Stimulated activated CD8-positive, alpha-beta memory T cell treated with anti-CD3 and anti-CD28 coated beads, Interleukin-7, amount 100 ng/mL, for 4 hours (primary cell): ENCODE measurements at places on chromosomes 5 and 9.

GRCh38 chr5:179270581-179271427 lies 74.5 kb downstream of the ADAMTS2 start:
- DNase-seq: no peak

DNA sequence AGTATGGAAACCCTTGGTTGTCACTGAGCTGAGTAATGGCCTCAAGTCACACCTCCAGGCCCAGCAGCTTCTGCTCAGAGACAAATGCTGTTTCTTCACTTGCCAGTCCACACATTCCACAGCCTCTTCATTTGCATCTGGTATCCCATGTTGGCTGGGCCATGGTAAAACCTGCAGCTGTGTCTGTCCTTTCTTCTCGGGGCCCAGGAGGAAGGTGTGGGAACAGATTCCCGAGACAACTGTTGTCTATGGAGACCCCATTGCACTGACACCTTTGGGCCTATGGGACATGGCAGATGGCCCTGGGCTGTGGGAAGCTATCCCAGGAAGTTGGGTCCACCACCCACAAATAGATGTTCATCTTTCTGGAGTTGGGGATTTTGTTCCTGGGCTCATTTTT lies 85.1 kb downstream of the MACROH2A1 start:
- no peak for DNase-seq

DNA sequence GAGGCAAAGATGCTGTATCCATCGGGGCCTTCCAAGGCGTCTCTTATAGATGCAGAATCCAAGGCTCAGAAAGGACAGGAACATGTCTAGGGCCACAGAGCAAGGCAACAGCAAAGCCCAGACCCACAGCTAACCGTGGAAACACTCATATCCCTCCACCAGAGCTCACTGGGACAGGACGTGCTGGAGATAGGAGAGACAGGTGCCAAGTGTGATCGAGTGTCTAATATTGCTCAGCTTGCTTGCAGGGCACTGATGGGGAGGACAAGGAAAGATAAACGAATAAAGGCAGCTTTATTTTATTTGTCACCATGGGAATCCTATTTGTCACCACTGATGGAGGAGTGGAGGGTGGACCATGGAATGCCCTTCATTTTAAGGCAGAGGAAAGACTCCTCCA lies 44.0 kb upstream of the AKNA start:
- DNase-seq: no peak

DNA sequence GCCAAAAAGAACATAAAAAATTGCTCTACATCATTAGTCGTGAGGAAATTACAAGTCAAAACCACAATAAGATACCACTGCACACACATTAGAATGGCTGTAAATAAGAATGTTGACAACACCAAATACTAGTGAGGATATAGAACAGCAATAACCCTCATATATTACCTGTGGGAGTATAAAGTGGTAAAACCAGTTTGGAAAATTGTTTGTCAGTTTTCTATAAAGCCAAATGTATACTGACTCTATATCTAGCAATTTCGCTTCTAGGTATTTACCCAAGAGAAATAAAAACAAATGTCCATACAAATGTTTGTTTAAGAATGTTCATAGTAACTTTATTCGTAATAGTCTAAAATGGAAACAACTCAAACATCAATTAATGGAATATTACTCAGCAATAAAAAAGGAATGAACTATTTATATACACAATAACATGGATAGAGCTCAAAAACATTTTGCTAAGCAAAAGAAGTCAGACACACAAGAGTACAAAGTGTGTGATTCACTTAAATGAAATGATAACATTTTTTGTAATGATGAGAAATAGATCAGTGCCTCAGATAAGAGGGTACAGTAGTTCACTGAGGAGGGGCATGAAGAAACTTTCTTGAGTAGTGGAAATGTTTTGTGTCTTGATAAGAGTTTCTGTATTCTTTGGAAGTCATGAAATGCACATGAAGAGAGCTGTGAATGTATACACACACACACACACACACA lies 219.6 kb upstream of the ZNF462 start:
- no peak for DNase-seq

GRCh38 chr5:40831346-40832210 lies 3.4 kb downstream of the RPL37 start:
- DNase-seq: no peak

DNA sequence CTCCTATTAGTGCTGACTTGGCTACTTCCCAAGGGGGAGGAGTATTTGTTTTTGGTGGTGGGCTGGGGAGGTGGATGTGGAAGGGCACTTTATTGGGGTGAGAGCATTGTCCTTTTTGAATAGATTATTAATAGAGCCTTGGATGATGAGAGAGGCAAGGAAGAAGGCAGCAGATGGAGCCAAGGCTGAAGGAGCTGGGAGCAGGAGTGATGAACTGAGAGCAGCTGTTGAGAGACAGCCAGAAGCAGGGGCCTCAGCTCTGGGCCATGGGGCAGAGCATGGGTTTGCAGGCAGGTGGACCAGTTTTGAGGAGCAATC lies 29.6 kb downstream of the RGS3 start:
- DNase-seq: no peak

- no peak for DNase-seq
Observed at GRCh38 chr9:13750639-13751038, 471.1 kb upstream of the MPDZ start.

DNA sequence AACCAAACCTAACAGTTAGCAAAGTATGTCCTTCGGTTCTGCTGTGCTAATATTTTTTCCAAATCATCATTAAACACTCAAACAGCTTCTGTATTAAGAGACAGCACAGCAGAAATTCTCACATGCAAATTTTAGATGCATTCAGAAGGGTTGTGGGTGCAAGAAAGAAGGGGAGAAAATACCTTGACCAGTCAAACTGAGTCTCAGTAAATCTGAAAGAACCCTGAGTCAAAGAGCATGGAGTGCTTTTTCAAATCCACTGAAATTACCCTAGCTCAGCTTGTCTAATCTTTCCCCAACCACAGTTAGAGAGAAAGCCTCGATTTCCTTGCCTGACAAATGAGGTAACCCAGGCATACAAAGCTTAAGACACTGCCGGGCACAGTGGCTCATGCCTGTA lies 55.1 kb downstream of the RETREG1 start:
- no peak for DNase-seq

GRCh38 chr5:111781200-111781599 lies 24.2 kb upstream of the NREP start:
- no peak for DNase-seq

- DNase-seq: no peak
Observed at GRCh38 chr9:87286506-87286905, 211.2 kb upstream of the DAPK1 start.

DNA sequence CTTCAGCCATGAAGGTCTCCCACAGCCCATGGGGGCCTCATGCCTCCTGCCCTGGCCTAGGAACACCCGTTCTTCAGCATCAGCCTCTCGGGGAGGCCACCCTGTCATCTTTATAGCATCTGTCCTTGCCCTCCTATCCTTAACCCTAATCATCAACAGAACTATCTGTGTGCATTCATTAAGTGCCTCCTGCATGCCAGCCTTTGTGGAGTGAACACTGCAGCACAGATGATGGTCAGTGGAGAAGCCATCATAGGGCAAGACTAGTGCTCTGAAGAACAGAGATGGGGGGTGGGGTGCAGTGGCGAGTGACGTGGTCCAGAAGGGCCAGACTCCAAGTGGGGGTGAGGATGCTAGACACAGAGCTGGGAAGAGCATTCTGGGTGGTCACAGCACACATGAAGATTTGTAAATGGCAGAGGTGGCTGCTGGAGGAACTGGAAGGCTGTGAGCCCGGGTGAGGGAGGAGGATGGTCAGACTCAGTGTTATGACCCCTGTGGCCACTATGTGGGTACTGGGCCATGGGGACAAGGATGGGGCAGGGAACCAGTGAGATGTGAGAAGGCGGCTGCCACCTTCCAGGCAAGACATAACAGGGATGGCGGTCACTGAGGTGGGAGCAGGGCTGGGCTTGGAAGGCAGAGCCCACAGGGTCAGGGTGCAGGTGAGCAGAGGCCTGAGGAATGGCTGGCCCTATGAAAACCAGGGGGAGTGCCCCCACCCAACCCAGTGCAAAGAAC lies 3.6 kb upstream of the CARD19 start:
- DNase-seq: no peak

- DNase-seq: no peak
Observed at GRCh38 chr5:158166424-158166823, 307.5 kb upstream of the CLINT1 start.

DNA sequence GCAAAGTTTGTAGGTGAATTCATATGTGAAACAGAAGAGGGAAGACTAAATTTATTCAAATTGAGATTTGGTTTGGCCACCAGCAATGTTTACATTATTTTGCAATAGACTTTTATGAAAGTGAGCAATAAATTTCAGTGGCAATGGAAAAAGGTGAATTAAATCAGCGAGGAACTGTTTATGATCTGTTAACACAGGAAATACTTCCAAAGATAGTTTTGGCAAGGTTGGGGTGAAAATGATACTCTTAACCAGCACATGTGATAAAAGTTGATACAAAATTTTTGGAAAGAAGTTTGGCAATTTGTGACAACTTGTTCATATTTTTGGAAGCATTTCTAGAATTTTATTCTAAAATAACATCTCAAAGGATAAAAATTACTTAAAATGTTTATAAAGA lies 119.8 kb downstream of the ARHGEF28 start:
- DNase-seq: no peak

GRCh38 chr5:77210964-77211690 lies 647 bp downstream of the PDE8B start:
- no peak for DNase-seq

GRCh38 chr5:176979669-176980068 lies 26.9 kb downstream of the UIMC1 start:
- DNase-seq: no peak

DNA sequence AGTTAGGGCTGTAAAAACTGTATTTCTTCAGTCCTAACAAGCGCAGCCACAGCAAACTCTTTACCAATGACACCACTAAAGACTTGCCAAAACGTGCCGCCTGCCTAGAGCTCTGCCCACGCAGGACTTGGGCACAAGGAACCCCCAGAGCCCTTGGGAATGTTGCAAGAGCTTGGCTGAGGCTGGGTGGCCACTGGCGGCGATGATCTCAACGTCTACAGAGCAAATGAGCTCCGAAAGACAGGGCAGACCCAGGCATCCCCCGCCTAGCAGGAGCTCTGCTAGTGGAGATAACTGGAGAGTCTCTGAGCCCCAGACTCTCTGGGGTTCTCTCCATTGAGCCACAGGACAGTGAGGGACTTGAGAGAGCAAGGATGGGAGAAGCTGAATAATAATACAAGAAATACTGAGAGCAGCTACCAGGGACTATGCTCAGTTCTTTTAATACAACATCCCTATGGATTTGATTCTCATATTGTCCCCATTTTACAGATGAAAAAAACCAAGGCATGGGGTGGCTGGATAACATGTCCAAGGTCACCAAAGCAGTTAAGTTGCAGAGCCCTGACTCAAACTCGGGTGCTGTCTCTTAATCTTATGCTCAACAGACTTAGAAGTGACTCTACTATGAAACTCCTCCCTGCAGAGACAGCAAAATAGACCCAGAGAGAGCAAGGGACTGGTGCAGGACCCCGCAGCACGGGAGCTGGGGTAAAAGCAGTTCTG lies 32.5 kb downstream of the SHB start:
- DNase-seq: no peak

GRCh38 chr5:112668911-112669310 lies 68.8 kb upstream of the APC start:
- no peak for DNase-seq

DNA sequence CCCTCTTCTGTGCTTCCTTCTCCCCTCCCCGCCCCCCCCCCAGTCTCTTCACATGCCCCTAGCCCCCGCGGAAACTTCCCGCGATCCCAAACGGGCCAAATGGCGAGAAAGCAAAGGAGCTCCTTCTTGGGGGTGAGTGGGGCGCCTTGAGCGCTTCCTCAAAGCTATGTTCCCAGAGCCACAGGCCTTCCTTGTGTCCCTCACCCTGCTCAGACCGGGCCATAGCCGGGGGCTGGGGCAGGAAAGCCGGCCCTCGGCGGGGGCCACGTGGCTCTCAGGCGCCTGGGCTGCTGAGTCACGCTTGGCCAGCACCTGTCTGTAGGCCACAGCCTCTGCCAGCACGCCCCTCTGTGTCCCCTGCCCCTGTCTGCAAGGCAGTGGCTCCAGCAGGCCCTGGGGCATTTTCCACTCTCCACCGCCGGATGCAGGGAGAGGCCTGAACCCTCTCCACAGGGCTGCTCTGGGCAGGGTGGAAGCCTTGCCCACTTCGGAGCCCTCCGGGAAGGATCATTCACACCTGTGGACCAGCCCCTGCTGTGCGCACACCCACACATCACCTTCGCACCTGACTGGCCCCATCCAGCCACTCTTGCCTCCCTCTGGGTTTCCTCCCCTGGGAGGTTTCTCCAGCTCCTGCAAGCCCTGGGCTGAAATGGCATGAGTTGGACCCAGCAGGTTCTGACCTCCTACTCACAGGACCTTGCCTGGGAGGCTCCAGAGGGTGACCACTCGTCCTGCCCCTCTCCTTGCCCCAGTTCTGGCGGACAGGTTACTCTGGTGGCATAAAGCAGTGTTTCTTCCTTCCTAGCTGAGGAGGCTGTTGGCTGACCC lies 1.2 kb upstream of the SQSTM1 start:
- DNase-seq: peak; percentile 45

- no peak for DNase-seq
Observed at GRCh38 chr5:157342822-157343402, 77.0 kb downstream of the CYFIP2 start.

GRCh38 chr5:139808481-139809330 lies 13.1 kb downstream of the PSD2 start:
- DNase-seq: no peak

GRCh38 chr9:136324501-136325300 lies 2.6 kb upstream of the GPSM1 start:
- no peak for DNase-seq

- DNase-seq: no peak
Observed at GRCh38 chr5:61816585-61817450, 484.8 kb downstream of the ZSWIM6 start.

DNA sequence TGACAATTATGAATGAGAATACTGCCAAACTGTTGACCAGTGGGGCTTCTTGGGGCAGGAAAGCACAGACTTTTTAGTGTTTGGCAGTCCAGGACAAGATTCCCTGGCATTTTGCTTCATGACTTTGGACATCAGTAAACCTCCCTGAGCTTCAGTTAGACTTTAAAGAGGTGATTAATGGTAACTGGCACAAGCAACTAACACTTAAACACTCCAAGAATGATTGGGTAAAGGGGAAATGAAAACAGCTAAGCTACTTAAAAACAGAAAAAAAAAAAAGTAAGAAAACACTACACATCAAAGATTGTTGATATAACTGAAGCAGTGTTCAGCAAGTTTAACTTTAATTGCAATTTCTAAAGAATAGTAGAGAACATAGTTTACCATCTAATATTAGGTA lies 13.4 kb downstream of the PAIP1 start:
- no peak for DNase-seq

DNA sequence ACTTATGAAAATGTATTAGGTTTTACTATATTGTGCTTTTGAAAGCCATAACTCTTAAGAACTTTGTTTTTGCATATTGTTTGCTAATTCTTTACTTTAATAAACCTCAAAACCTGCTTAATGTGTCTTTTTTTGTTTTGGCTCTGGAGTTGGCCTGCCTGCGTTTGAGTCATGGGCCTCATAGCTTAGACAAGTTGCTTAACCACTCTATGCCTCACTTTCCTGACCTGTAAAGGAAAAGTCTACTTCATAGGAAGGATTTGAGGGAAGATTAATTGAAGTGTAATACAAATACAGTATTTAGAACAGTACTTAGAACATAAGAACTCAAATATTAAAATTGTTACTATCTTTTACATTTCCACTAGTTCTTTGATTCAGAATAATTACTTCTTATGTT lies 10.3 kb downstream of the SMIM32 start:
- no peak for DNase-seq
